Left kidney (tissue), 8 donors: ENCODE measurements at places on chromosomes 5 and 9. TPM values are rescaled to one million over a fixed set of nuclear protein-coding genes. Genes with fewer than 3 reads are reported as not detected.

GRCh38 chr5:74009502-74009901 is 383.5 kb downstream of the ARHGEF28 start:
- no peak for DNase-seq

OR1Q1 gene
- polyA plus RNA-seq: not detected

- no peak for DNase-seq
Observed at GRCh38 chr5:53350368-53350767, 130.1 kb upstream of the FST start.

AK8 gene
- polyA plus RNA-seq: 3.9 TPM

- no peak for DNase-seq
Observed at GRCh38 chr9:70101265-70101664, 57.6 kb downstream of the MAMDC2 start.

PRDM9 gene
- 0.15 TPM for polyA plus RNA-seq
